Effector memory CD8-positive, alpha-beta T cell (primary cell): ENCODE measurements at places on chromosomes 2 and 18.

DNA sequence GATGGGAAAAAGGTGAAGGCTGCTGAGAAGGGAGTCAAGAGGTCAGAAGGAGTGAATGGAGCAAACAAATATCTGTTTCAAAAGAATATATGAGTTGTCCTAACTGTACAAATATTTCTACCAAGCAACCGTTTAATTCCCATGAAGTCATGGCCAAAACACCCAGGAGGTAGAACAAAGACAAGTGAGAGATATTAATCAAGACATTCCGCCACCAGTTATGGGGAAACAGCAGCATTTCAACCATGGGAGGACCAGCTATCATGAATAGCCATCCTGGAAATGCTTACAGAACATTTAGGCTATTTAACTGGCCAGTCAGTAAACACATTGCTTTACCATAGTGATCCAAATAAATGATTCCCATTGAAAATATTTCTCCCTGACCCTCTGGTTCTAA, 396.3 kb downstream of the IRS1 start:
- no peaks in the 10 kb centered on the region for H3K4me1 ChIP-seq
- DNase-seq = no peak
- H3K36me3 ChIP-seq = no peaks in the 10 kb centered on the region
- H3K4me3 ChIP-seq = no peak overlapping the region
- H3K27me3 ChIP-seq = peaks cover 15% of the 10 kb centered on the region

GRCh38 chr2:10324095-10324832, 21.6 kb downstream of the HPCAL1 start:
- H3K4me1 ChIP-seq = peaks cover 58% of the 10 kb centered on the region
- H3K4me3 ChIP-seq = no peak overlapping the region
- no peaks in the 10 kb centered on the region for H3K27me3 ChIP-seq
- peaks cover 3% of the 10 kb centered on the region for H3K36me3 ChIP-seq

DNA sequence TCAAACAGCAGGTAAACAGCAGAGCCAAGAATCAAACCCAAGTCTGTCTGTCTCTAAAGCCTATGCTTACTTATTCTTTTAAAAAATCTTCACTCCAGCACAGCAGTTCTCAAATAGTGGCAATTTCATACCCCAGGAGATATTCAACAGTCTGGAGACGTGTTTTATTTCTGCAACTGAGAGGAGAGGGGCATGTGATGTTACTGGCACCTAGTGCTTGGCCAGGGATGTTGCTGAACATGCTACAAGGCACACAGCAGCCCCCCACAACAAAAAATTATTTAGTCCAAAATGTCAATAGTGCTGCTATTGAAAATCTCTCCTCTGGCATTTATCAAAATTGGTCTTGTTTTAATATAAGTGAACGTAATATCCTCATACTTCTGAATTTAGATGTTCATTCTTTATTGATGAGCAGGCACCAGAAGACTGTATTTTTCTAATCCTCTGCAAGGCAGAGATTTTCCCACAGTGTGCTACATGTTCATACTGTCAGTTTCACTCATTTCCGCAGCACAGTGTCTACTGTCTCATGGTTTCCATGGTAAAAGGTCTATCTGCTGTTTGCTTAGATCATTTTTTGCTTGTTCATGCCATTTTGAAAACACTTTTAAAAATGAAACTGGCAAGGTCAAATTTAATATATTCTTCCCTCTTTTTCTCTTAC, 90.5 kb downstream of the LRATD1 start:
- H3K27ac ChIP-seq = no peak overlapping the region
- no peaks in the 10 kb centered on the region for H3K27me3 ChIP-seq
- H3K4me1 ChIP-seq = no peaks in the 10 kb centered on the region

- H3K4me3 ChIP-seq = no peak overlapping the region
- peaks cover 13% of the 10 kb centered on the region for H3K27me3 ChIP-seq
- H3K27ac ChIP-seq = no peak overlapping the region
- H3K36me3 ChIP-seq = no peaks in the 10 kb centered on the region
- no peak for DNase-seq
These were observed 32.6 kb upstream of the COPS8 start for GRCh38 chr2:237053066-237053465.

GRCh38 chr18:46761059-46761769, 4.4 kb upstream of the ST8SIA5 start:
- no peak overlapping the region for H3K4me3 ChIP-seq
- no peaks in the 10 kb centered on the region for H3K36me3 ChIP-seq

DNA sequence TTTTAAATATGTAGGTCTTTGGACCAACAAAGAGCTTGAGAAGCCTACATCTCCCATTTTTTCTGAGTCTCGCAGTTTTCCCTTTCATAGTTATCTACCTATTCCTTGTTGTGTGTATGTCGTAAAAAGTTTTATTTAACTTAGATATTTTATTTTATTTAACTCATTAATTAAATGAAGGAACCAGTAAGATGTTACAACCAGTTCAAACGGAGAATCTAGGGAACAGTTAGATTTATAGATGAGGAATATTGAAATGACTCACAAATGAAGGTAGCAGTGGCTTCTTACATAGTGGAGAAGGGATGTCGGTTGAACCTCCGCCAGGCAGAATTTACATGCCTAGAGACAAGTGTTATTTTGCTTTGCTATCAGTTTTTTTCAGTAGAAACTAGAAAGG, 48.5 kb upstream of the ZNF638 start:
- no peaks in the 10 kb centered on the region for H3K36me3 ChIP-seq
- H3K27me3 ChIP-seq = peaks cover 90% of the 10 kb centered on the region
- no peaks in the 10 kb centered on the region for H3K4me1 ChIP-seq
- no peak overlapping the region for H3K4me3 ChIP-seq
- DNase-seq = no peak

DNA sequence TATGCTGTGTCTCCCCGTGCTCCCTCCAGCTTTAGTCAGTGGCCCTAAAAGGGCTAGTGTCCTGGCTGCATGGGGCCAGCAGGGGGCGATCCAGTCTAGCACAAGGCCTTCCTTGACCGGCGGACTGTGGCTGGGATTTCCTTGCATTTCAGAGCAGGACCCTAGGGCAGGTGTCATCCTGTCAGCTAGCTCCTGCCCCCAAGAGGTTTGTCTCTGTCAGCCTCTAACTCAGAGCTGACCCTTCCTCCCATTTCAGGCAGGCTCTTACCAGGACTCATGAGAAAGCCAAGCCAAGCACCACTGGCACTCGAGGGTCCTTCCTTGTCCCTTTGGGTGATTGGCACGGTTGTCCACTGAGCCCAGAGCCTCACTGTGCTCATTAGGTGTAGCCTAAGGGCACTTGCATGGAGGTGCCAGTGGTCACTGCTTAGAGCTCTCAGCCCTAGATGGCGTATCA, 140.3 kb downstream of the RPIA start:
- H3K4me1 ChIP-seq = no peaks in the 10 kb centered on the region
- no peak overlapping the region for H3K27ac ChIP-seq
- H3K4me3 ChIP-seq = no peak overlapping the region
- H3K27me3 ChIP-seq = peaks cover 41% of the 10 kb centered on the region
- H3K36me3 ChIP-seq = no peaks in the 10 kb centered on the region
- DNase-seq = no peak

DNA sequence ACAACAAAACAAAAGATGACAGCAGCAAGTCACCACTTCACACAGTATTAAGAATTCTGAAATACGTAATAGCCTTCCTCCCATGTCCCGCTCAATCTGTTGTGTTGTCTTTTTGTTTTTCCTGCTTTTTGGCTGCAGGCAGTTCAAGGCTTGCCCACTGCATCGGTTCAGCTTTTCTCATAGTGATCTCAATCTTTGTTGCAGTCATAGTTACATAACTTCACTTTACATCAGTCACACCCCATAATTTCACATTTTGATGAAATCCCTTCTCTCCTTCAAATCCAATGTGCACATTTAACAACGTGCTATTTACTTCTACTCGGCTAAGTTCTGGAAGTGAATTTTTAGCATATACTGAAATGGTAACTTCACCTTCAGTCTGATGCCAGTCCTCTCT, 33.8 kb upstream of the HAAO start:
- H3K36me3 ChIP-seq = peaks cover 4% of the 10 kb centered on the region
- DNase-seq = no peak
- no peak overlapping the region for H3K27ac ChIP-seq
- H3K27me3 ChIP-seq = peaks cover 18% of the 10 kb centered on the region
- no peak overlapping the region for H3K4me3 ChIP-seq
- H3K4me1 ChIP-seq = peaks cover 12% of the 10 kb centered on the region

DNA sequence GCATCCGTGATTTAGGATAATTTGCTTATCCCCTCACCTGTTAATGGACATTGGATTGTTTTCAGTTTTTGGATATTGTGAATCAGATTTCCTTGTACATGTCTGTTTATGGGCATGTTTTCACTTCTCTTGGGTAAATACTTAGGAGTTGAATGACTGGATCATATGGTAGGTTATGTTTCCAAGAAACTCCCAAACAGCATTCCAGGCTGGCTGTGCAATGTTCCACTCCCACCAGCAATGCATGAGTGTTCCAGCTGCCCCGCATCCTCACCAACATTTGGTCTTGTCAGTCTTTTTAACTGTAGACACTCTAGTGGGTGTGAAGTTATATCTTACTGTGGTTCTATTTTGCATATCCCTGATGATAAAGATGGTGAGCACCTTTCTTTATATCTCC, 8.9 kb upstream of the LRRFIP1 start:
- H3K4me1 ChIP-seq = peaks cover 4% of the 10 kb centered on the region
- no peak overlapping the region for H3K4me3 ChIP-seq
- peaks cover 4% of the 10 kb centered on the region for H3K36me3 ChIP-seq
- no peak for DNase-seq
- H3K27me3 ChIP-seq = peaks cover 3% of the 10 kb centered on the region

- peaks cover 8% of the 10 kb centered on the region for H3K27me3 ChIP-seq
- H3K4me3 ChIP-seq = no peak overlapping the region
- no peaks in the 10 kb centered on the region for H3K36me3 ChIP-seq
- H3K4me1 ChIP-seq = no peaks in the 10 kb centered on the region
- no peak overlapping the region for H3K27ac ChIP-seq
- DNase-seq = no peak
These were observed 50.0 kb downstream of the KCNG2 start for GRCh38 chr18:79847606-79848293.

DNA sequence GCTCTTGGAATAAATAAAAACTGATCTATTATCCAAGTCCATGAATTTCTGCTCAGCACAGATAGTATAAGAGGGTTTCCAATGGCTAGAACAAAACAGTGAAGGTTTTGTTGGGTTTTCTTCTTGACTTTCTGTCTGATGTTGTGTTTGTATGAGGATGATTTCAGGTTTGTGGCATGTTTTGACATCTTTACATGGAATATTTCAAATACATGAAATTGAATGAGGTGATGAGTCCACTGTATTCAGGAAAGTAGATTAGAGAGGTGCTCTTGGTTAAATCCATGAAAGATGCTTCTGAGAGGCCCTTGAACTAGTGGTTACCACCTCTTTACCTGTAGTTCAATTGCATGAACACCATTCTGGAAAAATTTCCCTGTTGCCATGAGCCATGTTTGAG, 84.3 kb downstream of the RAPGEF4 start:
- H3K4me1 ChIP-seq = no peaks in the 10 kb centered on the region
- no peak overlapping the region for H3K4me3 ChIP-seq
- no peak for DNase-seq
- peaks cover 38% of the 10 kb centered on the region for H3K27me3 ChIP-seq

DNA sequence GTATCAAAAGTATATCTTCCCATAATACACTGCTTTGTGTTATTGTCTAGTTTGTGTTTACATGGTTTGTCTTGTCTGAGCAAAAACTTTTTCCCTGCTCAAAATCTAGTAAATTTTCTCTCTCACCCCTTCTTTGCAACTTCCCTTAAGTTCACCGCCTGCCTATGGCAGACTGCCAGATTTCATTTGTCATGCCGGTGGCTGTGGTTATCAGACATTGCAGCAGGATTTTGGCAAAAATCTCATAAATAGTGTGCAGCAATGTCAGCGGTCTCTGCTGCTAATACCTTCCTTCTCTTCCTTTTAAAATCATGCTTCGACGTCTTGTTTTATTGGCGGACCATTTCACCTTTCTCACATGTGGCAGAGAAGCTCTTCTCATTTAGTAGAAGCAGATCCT, 45.6 kb upstream of the TMEM178A start:
- no peak overlapping the region for H3K4me3 ChIP-seq
- H3K27me3 ChIP-seq = peaks cover 33% of the 10 kb centered on the region
- no peak for DNase-seq
- H3K4me1 ChIP-seq = peaks cover 5% of the 10 kb centered on the region
- H3K27ac ChIP-seq = no peak overlapping the region
- H3K36me3 ChIP-seq = no peaks in the 10 kb centered on the region

DNA sequence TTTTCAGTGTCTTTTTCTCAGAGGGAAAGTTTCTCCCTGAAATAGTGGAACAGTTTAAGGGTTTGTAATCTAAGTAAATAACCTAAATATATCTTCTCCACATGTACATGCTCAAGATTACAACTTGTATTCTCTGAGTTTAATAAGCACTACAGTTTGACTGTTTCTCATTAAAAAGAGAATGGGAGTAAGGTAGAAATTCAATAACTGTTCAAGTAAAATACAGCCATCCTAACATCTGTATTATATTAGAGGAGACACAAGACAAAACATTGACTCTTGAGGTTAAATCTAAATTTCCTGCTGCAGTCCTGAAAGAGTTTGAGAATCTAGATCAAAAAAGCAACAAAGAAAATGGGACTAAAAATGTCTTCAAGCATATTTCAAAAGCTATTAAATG, 73.0 kb upstream of the ZNF397 start:
- H3K4me3 ChIP-seq = no peak overlapping the region
- H3K27me3 ChIP-seq = peaks cover 24% of the 10 kb centered on the region
- H3K4me1 ChIP-seq = no peaks in the 10 kb centered on the region
- H3K27ac ChIP-seq = no peak overlapping the region

DNA sequence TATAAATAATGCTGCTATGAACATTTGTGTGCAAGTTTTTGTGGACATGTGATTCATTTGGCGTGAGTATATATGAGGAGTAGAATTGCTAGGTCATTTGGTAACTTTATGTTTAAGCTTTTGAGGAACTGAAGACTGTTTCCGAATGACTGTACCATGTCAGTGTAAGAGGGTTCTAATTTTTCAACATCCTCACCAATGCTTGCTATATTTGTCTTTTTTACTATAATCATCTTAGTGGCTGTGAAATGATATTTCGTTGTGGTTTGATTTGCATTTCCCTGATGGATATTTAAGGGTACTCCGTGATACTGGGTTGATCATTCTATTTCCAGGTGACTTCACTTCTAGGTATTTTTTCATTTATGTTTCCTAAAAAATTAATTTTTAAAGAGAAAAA, 241.1 kb downstream of the BCL2 start:
- no peak overlapping the region for H3K27ac ChIP-seq
- H3K4me3 ChIP-seq = no peak overlapping the region
- DNase-seq = no peak
- peaks cover 22% of the 10 kb centered on the region for H3K27me3 ChIP-seq
- peaks cover 10% of the 10 kb centered on the region for H3K4me1 ChIP-seq

DNA sequence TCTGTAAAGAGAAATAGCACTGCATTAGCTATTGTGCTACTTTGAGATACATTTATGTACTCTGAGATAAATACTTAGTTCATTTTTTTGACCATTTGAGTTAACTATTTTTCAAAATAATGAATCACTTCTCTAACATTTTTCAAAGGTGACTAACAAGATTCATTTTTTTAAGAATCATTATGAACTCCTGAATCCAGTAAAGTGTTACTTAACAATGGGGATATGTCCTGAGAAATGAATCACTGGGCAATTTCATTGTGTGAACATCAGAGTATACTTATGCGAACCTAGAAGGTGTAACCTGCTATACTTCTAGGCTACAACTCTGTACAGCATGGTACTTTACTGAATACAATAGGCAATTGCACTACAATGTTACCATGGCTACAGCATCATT, 355.8 kb downstream of the ARL6IP6 start:
- no peak overlapping the region for H3K4me3 ChIP-seq
- H3K4me1 ChIP-seq = no peaks in the 10 kb centered on the region
- H3K27me3 ChIP-seq = no peaks in the 10 kb centered on the region
- H3K27ac ChIP-seq = no peak overlapping the region
- DNase-seq = no peak

GRCh38 chr18:8928044-8928443, 174.5 kb upstream of the NDUFV2 start:
- no peak overlapping the region for H3K4me3 ChIP-seq
- H3K4me1 ChIP-seq = no peaks in the 10 kb centered on the region
- H3K27me3 ChIP-seq = peaks cover 23% of the 10 kb centered on the region
- H3K36me3 ChIP-seq = no peaks in the 10 kb centered on the region
- DNase-seq = no peak
